ENCODE measurements at places on chromosomes 7 and 10. TPM values are rescaled to one million over a fixed set of nuclear protein-coding genes. Genes with fewer than 3 reads are reported as not detected.
A peak's percentile ranks its signal among the peaks of the same experiment; 100 is the strongest.

GRCh38 chr10:99975942-99976809 lies 33.6 kb downstream of the DNMBP start:
- peak; percentile 17 for DNase-seq

DNA sequence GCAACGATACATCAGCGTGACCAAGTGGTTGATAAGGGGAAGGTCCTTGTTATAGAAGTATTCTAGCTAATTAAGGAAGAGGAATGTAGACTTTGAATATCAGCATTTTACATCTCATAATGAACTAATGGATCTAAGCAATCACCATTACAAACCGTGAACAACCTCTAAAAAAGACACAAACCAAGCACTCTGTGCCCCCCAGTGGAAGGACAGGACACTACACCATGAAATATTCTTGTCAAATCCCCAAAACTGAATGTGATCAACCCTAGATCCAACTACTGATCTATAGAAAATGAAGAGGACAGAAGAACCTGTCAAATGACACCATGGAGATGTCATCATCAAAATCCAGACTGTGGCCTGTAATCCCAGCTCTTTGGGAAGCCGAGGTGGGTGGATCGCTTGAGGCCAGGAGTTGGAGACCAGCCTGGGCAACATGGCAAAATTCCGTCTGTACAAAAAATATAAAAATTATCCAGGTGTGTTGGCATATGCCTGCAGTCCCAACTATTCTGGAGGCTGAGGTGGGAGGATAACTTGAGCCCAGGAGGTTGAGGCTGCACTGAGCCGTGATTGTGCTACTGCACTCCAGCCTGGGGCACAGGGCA lies 111.3 kb upstream of the CARD11 start:
- peak; percentile 48 for DNase-seq

- DNase-seq, result no peak
These were observed 11.7 kb downstream of the HUS1 start for GRCh38 chr7:47967708-47968107.

DNA sequence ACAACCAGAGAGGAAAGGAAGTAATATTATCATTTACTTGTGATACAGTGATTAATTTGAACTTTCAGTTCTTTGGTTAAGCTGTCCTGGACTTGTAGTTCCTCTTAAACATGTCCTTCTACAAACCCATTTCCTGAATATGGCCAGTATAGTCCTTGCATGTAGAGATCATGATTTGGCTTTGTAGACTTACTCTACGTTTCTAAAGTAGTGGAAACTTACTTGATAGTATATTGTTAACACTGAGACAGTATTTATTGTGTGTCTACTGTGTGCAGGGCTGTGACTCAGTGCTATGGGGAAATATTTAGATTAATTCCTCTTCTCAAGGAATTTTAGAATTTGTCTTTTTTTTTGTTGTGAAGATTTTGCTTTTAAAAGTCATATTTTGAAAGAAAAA lies 109.5 kb downstream of the NRF1 start:
- DNase-seq, result no peak

DNA sequence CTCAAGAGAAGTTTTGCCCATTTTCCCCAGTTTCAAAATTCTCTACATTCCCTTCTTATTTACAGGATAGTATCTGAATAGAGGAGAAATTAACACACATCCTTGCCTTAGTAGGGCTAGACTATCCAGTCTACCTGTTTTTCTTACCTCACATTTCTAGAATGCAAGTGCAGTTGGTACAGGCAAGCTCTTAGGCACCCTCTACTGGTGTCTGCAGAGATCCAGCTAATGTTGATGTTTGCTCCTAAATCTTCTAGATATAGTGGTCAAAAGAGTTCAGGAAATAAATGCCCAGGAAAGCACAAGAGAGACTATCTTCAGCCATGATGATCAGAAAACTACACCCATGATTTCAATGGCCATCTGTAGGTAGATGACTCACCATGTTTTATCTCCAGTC lies 205.3 kb downstream of the HTR7 start:
- peak; percentile 13 for DNase-seq

GRCh38 chr10:96374985-96375830 lies 16.4 kb upstream of the OPALIN start:
- peak; percentile 87 for DNase-seq

GRCh38 chr10:60163786-60164185 lies 225.9 kb downstream of the ANK3 start:
- no peak for DNase-seq

- no peak for DNase-seq
These were observed 1134.4 kb downstream of the XPNPEP1 start for GRCh38 chr10:108788891-108789290.

GRCh38 chr7:43700059-43700501 lies 29.2 kb downstream of the COA1 start:
- peak; percentile 58 for DNase-seq

- no peak for DNase-seq
These were observed 27.5 kb downstream of the STRA8 start for GRCh38 chr7:135260930-135261721.

DNA sequence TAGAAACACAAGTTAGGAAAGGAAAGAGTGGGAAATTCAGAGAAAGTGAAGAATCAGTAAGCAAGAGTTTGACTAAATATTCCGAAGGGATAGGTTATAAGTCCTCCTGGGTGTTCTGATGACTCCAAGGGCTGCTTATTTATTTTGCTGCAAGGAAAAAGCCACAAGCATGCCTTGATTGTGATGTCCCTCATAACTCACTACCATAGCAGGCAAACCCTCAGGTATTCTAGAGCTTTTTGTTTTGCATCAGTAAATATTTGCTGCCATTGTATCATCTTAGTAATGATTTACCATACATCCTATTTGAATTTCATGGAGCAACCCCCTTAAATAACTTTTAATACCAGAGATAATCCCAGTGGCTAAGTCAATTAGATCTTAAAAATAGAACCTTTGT lies 688.1 kb downstream of the SUGCT start:
- DNase-seq, result peak; percentile 40

DNA sequence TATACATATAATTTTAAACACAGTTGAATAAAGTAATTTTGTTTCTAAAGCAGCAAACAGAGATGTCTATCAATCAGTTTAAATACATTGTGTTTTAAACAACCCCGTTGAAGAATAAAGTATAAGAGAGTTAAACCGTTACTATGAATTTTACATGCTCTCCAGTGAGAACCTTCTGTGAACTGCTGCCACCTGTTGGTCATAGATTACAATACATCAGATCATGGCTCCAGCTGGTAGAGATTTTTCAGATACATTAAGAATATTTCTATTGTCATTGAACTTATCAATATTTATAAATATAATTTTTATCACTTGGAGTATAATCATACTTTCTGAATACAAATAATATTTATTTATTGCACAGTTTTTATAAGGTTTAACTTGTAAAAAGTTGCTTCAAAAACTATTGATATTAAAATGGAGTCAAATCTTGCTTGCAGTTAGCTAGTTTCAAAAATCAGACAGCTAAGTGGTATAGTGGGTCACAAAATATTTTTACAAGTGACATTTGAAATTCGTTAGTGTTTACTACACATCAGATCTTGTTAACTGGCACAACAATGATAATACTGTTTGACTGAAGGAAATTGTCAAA lies 561.2 kb upstream of the PHF14 start:
- DNase-seq, result peak; percentile 11

Gene VSTM4
- 9.5 TPM for total RNA-seq

Gene PKD2L1
- not detected for total RNA-seq

Gene RAB19
- not detected for total RNA-seq

Gene PTTG1IP2
- not detected for total RNA-seq

Gene SAP25
- total RNA-seq, result 0.80 TPM

Gene NXPH1
- total RNA-seq, result not detected

Gene ZDHHC6
- 26.3 TPM for total RNA-seq

Gene CDH23
- 0.21 TPM for total RNA-seq

Gene SPDYE16
- under 0.01 TPM for total RNA-seq

Gene CLEC5A
- total RNA-seq, result not detected
